Transverse colon (tissue), 4 donors: ENCODE measurements at places on chromosomes 3 and 15. TPM values are rescaled to one million over a fixed set of nuclear protein-coding genes. Genes with fewer than 3 reads are reported as not detected.

DNA sequence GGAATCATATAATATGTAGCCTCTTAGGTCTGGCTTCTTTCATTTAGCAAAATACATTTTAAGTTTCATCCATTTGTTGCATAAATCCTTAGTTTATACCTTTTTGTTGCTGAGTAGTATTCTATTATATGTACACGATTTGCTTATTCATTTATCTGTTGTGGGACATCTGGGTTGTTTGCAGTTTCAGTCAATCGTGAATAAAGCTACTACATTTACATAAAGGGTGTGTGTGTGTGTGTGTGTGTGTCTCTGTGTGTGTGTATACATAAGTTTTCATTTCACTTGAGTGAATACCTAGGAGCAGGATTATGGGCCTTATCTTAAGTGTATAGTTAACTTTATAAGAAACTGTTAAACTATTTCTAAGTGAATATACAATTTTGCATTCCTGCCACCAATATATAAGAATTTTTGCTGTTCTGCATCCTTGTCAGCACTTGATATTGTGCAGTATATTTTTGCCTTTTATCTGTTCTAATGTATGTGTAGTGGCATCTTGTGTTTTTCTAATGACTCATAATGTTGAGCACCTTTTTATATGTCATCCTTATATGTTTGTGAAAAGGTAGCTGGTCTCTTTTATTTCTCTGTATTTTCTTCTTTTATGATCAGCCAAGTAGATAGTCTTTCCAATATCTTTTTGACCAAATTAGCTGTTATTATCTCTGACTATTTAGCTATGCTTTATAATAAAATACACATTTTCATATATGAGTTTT is 55.0 kb downstream of the GLCE start:
- DNase-seq, result no peak

GRCh38 chr3:182342252-182342651 is 451.1 kb upstream of the ATP11B start:
- DNase-seq, result no peak

GRCh38 chr3:31452495-31453106 is 80.1 kb upstream of the STT3B start:
- peak; percentile 34 for DNase-seq

DNA sequence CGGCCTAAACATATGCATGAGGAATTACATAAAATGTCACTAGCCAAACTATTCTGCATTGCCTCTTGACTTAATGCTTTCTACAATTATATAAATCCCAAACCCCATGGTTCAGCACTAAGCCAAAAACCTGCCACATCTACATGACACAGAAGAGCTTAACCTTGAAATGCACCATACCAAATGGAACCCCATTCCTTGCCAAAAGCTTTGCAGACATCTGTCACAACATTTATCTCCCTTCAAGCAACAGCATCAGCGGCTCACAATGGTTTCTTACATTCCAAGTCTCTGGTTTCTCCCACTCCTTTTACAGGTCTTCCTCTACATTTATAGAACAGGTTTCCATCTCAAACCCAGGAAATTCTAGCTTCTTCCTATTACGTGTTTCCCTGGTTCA is 58.4 kb upstream of the GYG1 start:
- DNase-seq, result no peak

ULK4 gene
- total RNA-seq, result 4.1 TPM

DNA sequence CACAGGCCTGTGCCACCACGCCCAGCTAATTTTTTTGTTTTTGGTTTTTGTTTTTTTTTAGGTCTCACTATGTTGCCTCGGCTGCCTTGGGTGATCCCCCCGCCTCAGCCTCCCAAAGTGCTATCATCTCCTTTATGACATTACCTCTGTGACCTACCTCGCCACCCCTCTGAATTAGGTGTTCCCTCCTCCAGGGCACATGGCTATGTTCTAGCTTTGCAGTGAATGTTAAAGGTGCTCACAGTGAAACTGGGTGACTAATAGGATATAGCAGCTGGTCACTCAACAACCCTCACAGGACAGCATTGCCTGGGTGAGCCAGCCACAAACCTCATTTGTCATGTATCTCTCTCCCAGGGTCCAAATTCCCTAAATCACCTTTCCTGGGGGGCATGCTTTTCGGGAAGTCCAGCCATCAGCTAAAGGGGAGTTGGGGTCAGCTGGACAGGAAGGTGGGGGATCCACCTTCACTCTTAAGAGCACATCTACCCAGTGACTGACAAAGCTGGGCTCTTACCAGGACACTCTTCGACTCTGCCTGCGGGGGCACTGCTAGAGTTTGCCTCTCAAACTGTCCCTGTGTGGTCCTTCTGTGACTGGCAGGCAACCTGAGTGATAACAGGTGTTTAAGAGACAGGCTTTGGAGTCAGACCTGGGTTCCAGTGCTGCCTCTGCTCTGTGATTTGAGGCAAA is 1.6 kb upstream of the TTLL3 start:
- peak; percentile 36 for DNase-seq

DNA sequence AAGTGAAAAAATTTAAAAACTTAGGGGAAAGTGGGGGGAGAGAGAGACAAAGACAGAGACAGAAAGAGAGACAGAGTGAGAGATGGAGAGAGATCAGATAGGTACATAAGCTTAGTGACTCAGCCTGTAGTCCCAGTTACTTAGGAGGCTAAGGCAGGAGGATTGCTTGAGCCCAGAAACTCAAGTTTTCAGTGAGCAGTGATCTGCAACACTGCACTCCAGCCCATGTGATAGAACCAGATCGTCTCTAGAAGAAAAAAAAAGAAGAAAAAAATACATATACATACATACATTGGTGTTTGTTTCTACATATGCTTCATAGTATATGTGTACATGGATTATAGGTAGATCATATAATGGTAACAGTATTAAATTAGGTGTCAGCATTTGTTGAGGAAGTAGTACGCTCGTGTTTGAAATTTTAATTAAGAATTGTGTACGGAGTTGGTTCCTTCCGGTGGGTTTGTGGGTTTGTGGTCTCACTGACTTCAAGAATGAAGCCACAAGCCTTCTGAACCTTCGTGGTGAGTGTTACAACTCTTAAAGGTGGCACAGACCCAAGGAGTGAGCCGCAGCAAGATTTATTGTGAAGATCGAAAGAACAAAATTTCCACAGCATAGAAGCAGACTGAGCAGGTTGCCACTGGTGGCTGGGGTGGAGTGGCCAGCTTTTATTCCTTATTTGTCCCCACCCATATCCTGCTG is 38.3 kb upstream of the SNRPN start:
- DNase-seq, result no peak

- peak; percentile 72 for DNase-seq
These were observed 680 bp downstream of the GOLIM4 start for GRCh38 chr3:168094877-168095610.

DNA sequence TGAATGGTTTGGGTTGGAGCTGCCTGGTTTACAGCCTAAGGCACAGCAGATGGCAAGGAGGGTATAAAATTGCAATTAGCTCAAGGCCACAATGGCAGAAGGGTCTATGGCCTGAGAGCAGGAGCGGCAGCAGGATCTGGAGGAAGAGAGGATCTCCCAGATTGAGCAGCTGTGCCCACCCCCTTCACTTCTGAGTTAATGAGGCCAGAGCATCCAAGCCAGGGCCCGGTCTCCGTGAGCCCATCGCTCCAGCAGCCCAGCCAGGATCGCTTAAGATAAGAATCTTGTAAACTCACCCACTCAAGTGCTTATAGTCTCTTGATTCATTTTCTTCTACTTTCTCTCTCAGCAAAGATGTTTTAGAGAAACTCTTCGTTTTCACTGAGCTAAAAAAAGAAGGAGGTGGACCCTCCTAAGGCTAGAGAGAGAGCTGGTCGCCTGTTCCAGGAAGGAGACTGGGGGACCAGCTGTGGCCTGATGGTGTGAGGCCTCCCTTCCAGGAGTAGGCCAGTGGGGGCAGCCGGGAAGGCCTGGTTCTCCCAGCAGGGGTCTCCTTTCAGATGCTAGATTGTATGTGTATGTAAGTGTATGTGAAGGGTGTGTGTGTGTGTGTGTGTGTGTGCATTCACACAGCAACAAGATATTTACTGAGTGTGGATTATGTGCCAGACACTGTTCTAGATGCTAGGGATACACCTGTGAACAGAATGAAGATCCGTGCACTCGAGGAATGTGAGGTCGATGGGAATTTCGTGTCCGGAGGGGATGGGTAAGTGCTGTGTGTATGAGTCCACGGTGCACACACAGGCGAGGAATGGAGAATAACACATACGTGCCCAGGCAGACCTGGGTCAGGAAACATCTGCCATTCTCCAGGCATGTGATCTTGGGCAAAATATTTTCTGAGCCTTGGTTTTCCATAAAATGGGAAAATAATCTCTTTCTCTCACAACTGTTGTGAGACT is 18.6 kb downstream of the MAGEF1 start:
- no peak for DNase-seq

GRCh38 chr3:94221829-94222228 is 159.0 kb downstream of the NSUN3 start:
- no peak for DNase-seq

CLDN18 gene
- not detected for total RNA-seq

- no peak for DNase-seq
These were observed 14.5 kb upstream of the RNU6-1 start for GRCh38 chr15:67854358-67854757.

TMEM212 gene
- not detected for total RNA-seq

MKRN2 gene
- total RNA-seq, result 24.7 TPM

DNA sequence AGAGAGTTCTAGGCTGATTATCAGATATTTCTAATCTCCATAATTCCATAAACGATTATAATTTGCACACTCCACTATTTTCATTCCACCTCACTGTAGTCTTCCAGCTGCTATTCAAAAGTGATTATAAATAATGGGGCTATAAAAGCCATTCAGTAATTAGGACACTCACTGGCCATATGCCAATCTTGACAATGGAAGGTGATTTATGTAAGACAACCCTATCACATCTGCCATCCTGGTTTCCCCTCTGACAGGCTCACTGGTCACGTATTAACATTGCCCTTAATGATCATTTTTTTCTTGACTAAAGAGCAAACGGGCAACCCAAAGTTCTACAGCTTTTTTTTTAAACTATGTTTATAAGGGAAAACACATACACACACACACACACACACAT is 402.4 kb downstream of the MAGI1 start:
- no peak for DNase-seq

DNA sequence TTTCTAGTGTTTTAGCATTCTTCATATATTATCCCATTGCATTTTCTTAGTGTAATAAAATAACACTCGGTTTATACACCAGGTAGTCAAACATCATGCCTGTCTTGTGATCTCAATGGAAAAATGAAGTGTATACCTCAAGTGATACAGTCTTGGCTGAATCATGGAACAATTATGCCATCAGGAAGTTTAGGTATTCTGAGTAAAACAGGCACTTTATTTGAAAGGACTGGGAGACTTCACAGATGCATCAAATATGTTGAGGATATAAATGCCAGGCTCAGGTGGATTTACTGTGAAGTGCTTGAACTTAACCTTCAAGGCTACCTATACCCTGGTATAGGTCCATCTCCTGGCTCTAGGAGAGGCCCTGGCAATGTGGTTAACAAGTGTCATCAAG is 8.5 kb downstream of the TGFBR2 start:
- DNase-seq, result no peak

- no peak for DNase-seq
These were observed 135.4 kb upstream of the MB21D2 start for GRCh38 chr3:193053046-193053435.

- no peak for DNase-seq
These were observed 256.3 kb upstream of the SEMA6D start for GRCh38 chr15:47460795-47461573.

DNA sequence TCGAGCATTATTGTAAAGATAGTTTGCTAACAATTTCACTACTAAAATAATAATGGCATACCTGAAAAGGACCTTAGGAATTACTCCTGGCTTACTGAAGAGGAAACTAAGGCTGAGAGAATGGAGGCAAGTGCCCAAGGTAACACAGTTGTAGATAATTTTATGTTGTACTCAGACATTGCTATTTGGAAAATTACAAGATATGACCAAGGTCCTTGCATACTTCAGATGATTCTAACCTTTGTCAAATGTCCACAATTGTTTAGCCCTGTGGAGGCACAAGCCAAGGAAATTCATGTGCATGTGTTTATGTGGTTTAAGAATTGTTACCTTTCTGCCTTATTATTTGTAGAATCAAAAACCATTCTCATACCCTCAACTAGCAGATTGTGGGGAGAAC is 105.7 kb downstream of the TUSC7 start:
- DNase-seq, result no peak
